Fibroblast of the aortic adventitia (primary cell): ENCODE measurements at places on chromosomes 3 and 15. TPM values are rescaled to one million over a fixed set of nuclear protein-coding genes. Genes with fewer than 3 reads are reported as not detected.

DNA sequence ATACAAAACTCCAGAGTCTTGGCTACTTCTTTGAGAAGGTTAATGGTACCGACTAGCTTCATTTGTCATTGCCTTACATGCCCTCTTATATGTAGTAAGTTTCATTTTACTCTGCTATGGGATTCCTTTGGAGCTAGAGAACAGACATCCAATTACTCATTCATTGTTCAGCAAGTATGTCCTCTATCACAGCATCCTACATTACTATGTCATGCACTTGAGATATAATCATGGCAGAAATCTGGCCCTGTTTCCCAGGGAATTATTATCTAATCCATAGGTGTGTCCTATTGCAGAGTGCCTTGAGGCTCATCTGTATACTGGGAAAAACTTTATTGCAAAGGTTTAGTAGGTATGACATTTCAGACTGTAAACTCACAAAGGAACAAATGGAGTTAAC, 333.1 kb upstream of the NECTIN3 start:
- peak; percentile 9 for DNase-seq

Gene TTLL13
- total RNA-seq, result 0.09 TPM in 1 of 2 replicates, not detected in the other

Gene LTF
- not detected in 2 replicates for total RNA-seq

Gene PLA2G4E
- total RNA-seq, result not detected in 2 replicates

Gene PAQR5
- total RNA-seq, result 13.2 TPM in 1 of 2 replicates, not detected in the other

DNA sequence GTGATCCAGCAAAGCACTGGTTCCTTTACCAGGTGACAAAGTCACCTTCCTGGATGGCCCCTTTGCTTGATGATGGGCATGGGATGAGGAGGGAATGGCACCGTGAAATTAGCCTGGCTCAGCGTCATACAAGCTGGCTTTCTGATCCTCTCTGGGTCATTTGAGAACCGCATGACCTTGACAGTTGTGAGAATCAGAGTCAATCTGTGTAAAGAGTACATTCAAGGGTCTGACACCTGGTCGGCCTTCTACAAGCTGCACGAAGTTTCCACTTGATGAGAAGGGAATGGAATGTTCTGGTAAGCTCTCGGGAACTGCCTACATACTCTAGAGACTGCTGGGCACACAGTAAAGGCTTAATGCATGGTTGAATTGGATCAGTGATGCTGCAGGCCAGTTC, 319.8 kb upstream of the TLE3 start:
- DNase-seq, result no peak

Gene MKRN2OS
- total RNA-seq, result not detected in 2 replicates

Gene SLITRK3
- total RNA-seq, result not detected in 2 replicates

Gene ALCAM
- 91.2 and 203 TPM in 2 replicates for total RNA-seq
